ENCODE measurements at places on chromosomes 3 and 15.

DNA sequence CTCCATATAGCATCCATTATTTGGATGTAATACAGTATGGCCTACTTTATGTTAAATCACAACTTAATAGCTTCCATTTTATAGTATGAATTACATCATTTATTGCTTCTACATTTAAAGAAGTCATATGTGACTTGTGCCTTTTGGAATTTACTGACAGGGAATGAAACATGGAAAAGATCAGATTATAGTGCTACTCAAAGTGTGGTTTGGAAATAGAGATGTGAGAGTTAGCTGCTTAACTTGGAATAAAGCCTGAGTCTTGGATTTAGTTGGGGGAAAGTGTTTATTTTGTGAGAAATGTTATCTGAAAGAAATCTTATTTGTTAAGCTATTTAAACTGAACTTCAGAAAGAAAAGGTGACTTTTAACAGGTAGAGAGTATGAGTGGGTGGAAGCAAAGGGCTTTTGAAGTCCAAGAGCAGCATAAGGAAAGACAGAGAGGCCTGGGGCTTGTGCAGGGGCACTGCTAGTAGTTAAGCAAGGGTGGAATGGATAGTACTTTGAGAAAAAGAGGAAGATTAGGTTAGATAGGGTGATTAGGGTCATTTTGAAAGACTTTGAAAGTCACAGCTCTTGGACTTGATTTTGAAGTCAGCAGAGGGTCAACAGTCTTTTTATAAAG, 60.5 kb downstream of the SLMAP start:
- DNase-seq, result no peak

DNA sequence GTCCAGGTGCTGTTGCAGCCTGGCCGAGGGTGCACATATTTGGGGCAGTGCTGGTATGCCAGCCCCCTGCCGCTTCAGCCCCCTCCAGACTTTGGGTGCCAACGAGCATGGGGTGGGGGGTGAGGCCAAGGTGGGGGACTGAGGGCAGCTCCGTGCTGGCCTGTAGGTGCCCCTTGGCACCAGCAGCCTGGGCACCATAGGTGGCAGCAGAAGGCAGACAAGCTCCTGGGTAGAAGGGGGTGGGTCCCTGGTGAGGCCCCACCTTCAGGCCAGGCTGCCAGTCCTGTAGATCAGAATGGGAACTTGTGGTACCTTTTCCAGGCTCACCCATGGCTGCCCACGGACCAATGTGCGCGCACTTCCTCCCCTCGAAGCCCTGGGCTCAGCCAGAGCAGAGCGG, 16.1 kb upstream of the PLA2G4E start:
- DNase-seq, result no peak

- no peak for DNase-seq
Measured at GRCh38 chr3:39407259-39407629, 724 bp downstream of the RPSA start.

- no peak for DNase-seq
Measured at GRCh38 chr15:83014205-83014653, 2.8 kb upstream of the C15orf40 start.

DNA sequence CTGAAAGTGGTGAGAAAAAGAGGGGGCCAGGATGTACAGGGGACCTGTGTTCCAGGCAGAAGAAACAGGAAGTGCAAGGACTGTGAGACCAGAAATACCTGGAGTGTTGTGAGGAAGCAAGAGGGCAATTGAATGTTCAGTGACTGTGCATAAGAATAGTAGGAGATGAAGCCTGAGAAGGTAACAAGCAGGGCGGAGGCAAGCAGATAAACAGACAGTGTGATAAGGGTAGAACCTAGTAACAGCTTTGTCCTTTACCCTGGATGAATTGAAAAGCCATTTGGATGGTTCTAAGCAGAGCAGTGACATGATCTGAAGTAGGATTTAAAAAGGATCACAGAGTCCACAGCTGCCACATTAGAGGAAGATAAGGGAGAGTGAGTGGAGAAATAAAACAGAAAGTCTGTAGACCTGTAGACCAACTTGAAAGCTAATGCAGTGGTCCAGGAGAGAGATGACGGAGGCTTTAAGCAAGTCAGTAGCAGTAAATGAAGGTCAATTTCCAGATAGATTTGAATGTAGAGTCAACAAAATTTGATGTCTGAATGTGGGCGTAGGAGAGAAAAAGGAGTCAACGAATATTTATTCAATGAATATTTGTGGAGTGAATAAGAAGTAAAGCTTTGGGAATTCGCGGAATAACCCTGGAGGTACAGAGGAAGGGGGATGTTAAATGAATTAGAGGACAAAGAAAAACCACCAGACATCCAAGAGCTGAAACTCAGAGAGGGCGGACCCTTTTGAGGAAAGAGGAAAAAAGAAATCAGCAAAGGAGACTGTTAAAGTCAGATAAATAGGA, 4.2 kb upstream of the PLOD2 start:
- DNase-seq, result no peak

- DNase-seq, result no peak
Measured at GRCh38 chr3:46705751-46706552, 4.8 kb downstream of the TMIE start.

DNA sequence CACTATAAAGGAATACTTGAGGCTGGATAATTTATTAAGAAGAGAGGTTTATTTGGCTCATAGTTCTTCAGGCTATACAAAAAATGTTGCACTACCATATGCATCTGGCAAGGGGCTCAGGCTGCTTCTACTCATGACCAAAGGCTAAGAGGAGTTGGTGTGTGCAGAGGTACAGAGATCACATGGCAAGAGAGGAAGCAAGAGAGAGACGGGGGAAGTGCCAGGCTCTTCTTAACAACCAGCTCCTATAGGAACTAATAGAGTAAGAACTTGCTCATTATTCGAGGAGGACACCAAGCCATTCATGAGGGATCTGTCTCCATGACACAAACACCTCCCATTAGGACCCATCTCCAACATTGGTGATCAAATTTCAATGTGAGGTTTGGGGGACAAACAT, 6.0 kb upstream of the FNDC3B start:
- DNase-seq, result no peak

DNA sequence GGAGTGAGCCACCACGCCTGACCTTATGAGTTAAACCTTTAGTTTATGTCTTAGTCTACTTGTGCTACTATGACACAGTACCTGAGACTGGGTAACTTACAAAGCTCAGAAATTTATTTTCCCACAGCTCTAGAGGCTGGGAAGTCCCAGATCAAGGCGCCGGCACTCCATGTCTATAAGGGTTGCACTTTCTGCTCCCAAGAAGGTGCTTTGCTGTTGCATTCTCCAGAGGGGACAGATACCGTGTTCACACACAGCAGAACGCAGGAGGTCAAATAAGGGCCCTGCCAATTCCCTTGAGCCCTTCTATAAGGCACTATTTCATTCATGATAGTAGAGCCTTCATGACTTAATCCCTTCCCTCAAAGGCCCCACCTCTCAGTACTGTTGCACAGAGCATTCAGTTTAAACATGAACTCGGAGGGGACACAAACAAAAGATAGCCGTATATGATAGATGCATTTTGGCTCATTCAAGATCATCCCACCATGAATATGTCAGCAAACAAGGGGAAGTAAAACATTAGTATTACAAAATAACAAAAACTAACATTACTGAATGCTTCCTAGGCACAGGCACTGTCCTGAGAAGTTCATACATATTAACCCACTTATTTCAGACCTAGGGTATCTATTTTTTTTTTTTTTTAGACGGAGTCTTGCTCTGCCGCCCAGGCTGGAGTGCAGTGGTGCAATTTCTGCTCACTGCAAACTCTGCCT, 26.5 kb downstream of the PLA1A start:
- DNase-seq, result no peak
